ENCODE measurements at places on chromosomes 11 and 22.

- DNase-seq, result no peak
These were observed 224.5 kb upstream of the DDI1 start for GRCh38 chr11:103811870-103812455.

DNA sequence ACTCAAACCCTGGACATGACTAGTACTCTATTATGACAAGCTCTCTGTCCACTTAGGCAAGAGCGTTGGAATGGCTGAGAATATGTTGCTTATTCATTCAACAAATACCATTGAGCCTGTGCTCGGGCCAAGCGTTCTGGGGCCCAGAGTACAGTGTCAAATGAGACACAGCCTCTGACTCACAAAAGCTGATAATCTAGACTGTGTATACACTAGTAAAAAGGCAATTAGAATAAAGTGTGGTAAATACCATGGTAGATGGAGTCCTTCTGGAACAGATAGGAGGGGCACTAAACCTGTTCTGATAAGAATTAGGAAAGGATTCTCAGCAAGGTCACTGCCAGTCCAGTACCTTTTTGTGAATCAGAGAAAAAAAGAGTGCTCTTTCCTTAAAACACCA, 24.7 kb downstream of the KCNE3 start:
- DNase-seq, result no peak

GRCh38 chr11:124481365-124482323, 36.1 kb upstream of the OR8B8 start:
- peak; percentile 98 for DNase-seq

DNA sequence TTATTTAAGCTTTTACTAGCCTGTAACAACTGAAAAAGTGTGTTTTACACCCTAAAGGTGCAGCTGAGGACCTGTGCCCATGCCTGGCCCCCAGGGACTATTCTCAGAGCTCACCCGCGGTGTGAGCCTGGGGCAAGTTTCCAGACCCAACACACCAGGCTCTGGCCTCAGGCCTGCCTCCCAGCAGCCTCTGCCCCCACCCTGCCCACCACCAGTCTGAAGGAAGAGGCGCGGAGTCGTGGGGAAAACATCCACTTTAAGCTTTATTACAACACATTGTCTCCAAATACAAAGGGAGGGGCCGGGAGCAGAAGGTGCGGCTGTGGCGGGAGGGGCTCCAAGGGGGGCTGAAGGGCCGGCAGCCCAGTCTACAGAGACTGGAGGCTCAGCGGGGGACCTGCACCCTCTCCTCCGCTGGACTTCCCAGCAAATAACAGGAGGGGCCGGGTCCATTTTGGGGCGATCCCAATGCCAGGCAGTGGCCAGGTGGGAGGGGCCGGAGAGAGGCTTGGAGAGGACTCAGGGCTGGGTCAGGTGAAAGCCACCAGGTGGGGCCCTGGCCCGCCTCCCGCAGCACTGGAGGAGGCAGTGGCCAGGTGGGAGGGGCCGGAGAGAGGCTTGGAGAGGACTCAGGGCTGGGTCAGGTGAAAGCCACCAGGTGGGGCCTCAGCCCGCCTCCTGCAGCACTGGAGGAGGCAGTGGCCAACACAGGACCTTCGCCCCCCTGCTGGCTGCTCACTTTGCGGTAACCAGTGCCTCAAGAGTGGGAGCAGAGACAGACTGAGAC, 18.1 kb downstream of the DUSP8 start:
- no peak for DNase-seq

- DNase-seq, result peak; percentile 16
These were observed 20.0 kb downstream of the CYP2R1 start for GRCh38 chr11:14872032-14872431.

GRCh38 chr11:128246364-128246801, 341.0 kb downstream of the ETS1 start:
- no peak for DNase-seq

DNA sequence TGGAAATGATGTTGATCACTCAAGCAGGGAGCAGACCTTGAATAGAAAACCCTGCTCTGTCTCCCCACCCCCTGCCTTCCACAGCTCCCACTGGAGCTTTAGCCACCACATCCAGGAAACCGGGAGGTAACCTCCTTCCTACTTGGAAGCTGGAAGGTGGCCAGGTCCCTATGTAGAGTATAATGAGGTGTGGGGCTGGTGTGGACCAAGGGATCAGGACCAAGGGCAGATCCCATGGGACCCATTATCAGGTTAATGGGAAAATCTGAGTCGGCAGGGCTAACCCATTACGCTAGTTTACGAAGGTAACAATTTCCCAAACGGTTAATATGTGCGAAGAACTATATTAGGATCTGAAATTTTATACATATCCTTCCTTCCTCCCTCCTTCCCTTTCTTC, 321.9 kb downstream of the MIAT start:
- no peak for DNase-seq

DNA sequence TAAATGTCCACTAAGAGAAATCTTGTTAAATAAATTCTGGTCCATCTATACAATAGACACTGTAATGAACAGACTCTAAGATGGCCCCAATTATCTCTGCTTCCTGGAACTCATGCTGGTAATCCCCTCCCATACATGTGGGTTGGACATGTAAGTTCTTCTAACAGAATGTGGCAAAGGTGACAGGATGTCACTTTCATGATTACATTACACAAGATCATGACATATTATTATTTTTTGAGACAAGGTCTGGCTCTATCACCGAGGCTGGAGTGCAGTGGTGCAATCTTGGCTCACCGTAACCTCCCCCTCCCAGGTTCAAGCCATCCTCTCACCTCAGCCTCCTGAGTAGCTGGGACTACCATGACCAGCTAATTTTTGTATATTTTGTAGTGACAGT, 14.6 kb upstream of the NDUFC2 start:
- DNase-seq, result peak; percentile 79

- no peak for DNase-seq
These were observed 83.6 kb downstream of the INSC start for GRCh38 chr11:15198284-15198683.

DNA sequence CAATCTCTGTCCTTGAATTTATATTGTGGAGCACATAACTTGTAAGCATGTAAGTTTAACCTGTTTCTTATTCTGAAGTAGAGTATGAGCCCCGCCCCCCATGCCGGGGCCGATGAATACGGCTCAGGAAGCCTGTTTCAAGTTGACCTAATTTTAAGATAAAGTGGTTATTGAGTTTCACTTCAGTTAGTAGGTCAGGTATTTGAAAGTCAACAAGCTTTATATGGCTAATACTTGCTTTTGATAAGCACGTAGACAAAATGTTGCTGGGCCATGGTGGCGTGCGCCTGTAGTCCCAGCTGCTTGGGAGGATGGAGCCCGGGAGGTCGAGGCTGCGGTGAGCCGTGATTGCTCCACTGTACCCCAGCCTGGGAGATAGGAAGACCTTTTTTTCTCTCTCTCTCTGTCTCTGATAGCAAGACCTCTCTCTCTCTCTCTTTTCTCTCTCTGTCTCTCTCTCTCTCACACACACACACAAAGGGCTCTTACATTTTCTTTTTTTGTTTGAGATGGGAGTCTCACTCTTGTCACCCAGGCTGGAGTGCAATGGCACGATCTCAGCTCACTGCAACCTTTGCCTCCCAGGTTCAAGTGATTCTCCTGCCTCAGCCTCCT, 14.4 kb downstream of the YWHAH start:
- DNase-seq, result no peak

- DNase-seq, result no peak
These were observed 43.2 kb upstream of the CHKA start for GRCh38 chr11:68164437-68164836.

- DNase-seq, result no peak
These were observed 5.1 kb upstream of the CHST1 start for GRCh38 chr11:45670386-45671135.

GRCh38 chr11:11841116-11841722, 553 bp upstream of the USP47 start:
- DNase-seq, result peak; percentile 74

GRCh38 chr22:38872831-38873248, 824 bp upstream of the CBX6 start:
- DNase-seq, result peak; percentile 45

GRCh38 chr11:130580372-130580771, 131.9 kb downstream of the ADAMTS15 start:
- DNase-seq, result no peak

GRCh38 chr11:133907216-133907615, 49.6 kb downstream of the IGSF9B start:
- no peak for DNase-seq

DNA sequence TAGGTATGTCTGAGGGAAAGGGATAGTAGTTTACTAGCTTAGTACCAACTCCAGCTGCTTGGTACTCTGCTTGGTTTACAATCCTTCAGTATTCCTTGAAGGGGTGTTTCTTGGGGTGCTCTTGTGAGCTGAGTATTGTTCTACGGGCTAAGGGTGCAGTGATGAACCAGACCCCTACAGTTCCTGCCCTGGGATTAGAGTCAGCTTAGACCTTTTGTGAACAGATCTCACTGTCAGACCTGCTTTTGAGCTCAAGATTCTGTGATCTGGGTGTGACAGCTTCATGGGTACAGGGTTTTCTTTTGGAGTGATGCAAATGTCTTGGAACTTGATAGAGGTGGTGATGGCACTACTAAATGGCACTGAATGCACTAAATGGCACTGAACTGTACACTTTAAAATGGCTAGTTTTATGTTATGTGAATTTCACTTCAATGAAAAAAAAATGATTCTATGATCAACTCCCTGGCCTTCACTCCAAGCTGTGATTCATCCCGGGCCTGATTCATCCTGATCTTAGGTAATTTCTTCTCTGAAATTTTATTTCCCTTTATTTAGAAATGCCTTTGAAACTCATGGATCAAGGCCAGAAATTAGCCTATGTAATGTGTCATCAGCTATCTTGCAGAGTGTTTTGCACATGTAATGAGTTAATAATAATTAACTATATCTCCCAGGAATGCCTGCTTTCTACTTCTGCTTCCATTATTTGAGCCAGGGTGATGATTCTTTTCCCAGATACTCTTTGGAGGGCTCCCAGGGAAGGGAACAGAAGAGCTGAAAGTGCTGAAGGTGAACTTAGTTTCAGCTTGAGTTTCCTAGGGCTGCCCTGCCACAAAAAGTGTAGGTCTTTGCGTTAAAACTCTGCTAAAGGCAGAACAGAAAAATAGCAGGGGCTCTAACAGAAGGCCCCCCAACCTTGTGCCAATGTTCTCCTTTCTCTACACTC, 87.9 kb downstream of the NCAM1 start:
- DNase-seq, result no peak

DNA sequence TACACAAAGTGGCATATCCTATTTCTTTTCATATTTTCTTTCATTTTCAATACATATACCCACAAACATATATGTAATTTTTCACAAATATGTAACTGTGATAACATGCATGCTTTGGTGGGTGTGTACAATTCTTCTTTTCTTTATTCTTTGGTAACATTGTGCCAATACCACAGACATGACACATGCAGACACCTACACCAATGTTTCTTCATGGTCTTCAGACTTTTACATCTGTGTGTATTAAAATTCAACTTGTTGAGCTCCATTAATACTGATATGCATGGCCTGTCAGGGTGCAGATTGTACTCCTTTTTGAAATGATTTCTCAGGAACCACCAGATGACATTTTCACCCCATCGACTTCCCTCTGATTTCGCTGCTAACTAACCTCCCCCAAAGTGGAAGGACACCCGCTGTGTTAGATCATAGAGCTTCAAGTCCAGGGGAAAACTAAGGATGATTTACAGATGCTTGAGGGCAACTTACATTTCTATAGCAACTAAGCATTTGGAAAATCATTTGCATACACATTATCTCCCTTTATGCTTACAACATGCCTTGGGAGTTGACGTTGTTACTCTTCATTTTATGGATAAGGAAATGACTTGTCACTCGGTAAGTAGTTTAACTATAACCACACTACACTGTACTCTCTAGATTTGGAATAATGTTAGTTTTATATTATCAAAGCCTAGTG, 10.5 kb upstream of the PANX3 start:
- DNase-seq, result no peak

GRCh38 chr11:113238721-113239120, 75.7 kb upstream of the TTC12 start:
- DNase-seq, result no peak

- no peak for DNase-seq
These were observed 24.7 kb downstream of the BTBD10 start for GRCh38 chr11:13438291-13438690.

- DNase-seq, result no peak
These were observed 378.8 kb downstream of the DYNC2H1 start for GRCh38 chr11:103488031-103488461.

DNA sequence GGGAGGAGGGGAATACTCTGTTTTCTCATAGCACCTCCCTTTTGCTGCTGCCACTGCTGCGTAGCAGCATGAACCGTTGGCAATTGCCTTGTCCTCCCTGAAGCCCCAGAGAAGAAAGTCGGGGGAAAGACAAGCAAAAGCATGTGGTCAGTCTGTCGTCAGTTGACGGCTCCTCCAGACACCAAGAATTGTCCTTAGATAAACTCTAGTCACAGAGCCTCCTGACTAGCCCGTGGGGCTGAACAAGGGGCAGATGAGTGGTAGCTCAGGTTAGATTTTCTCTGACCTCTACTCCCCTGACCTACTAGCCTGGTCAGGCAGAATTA, 126.4 kb upstream of the HSD17B12 start:
- peak; percentile 36 for DNase-seq

DNA sequence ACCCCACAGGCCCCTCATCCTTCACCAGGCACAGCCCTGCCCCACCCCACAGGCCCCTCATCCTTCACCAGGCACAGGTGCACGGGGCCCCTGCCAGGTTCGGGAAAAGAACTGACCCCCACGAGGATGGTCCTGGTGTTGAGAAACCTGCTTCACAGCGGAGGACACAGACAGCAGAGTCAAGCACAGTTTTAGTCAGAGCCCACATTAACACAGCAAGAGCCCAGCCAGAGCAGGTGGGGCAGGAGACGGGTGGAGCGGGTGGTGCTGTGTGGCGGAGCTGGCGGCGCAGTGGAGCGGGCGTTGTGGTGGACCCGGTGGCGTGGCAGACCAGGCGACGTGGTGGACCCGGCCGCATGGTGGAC, 1085.5 kb downstream of the BRD1 start:
- DNase-seq, result no peak

- DNase-seq, result no peak
These were observed 970 bp downstream of the OR5B21 start for GRCh38 chr11:58506935-58507334.

DNA sequence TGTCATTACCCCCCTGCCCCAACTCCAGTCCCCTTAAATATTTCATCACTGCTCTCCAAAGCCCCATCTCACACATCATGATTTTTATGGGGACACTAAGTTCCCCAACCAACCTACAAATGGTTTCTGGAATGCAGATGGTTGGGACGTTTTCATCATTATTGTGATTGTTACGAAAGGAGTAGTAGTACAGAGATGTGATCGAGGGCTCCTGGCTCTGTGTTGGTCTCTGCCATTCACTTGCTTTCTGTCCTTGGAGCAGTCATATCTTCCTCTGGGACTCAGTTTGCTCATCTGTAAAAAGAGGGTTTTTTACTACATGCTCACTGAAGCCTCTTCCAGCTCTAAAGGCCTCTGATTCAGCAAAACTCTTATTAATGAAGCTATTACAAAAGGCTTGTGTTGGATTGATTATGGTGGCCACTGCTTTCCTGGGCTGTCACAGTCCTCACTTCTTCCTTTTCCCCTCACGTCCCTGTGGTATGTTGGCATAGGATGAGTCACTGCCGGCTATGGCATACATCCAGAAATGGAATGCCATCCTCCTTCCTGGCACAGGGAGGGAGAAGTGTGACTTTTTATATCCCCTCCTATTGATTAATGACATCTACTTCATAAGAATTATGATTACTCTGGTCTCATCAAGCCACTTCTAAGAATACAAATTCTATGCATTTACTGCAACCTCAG, 593.7 kb downstream of the METTL15 start:
- DNase-seq, result no peak
